ENCODE measurements at places on chromosomes 2 and 18.

DNA sequence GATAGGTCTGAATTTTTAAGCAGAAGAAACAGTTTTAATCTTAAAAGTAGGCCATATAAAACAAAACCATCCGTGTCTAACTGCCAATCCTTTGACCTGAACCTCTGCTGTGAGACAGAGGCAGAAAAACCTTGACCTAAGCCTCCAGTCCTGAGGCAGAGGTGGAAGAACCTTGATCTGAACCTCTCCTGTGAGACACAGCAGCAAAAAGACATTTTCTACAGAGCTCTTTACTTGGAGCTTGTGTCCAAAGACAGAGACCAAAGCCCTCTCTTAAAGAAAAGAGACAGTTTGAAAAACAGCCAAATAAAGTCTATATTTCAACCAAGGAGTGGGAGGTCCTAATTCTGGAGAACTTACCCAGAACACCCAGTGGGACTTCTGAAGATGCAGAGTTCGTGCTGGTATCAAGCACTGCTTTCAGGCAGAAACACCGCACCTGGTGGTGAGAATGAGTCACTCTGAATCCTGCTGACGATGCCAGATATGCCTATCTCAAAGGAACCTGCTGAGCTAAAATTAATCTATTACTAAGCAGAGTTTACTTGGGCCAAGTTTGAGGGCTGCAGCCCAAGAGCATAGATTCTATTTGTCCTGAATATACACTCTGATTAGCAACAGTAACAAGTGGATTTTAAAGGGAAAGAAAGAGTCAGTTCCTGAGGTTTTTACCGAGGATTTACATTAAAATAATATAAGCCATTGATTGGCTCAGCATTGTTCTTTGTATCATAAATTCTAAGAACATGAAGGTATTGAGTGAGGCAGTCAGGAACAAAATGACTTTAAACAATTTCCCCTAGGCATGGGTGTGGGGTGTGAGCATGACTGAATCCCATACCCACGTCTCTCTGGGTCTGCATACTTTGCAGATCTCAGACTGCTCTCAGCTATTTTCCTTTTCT, 806.4 kb downstream of the TRIB2 start:
- DNase-seq: no peak

GRCh38 chr2:186995092-186995491, 146.1 kb upstream of the ZSWIM2 start:
- DNase-seq: peak; percentile 44

GRCh38 chr2:174334278-174334715, 457 bp upstream of the SP9 start:
- DNase-seq: no peak

DNA sequence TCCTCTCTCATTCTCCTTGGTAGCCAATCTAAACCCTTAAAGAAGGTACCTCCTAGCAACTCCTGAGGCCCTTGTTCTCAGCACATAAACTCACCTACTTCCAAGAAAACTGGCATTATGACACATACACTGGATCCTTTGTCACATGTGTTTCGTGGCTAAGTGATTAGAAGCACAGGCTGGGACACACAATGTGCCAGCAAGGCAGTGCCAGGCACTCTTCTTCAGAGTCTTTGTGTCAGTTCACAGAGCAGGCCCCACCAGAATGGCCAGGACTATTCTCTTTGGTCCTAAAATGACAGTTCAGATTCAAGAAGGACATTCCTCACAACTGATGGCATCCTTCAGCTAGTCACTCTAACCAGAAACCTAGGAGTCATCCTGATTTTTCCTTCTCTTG, 40.3 kb downstream of the SMC6 start:
- no peak for DNase-seq

DNA sequence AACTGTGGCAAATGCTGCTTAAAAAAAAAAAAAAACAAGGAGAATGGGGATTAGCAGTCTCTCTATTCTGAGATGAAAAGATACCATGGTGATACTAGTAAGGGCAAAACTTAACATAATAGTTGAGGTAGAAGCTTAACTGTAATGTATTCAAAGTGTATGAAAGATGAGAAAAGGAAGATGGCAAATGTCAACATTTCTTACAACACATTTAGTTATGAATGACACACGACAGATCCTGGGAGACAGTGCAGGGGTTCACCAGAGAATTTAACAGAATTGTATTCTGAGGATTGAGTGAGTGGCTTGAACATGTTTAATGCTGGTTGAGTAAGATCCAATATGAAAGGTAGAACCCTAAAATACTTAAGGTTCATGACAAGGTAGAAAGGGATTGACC, 52.7 kb downstream of the CUL3 start:
- no peak for DNase-seq

- DNase-seq: no peak
Measured at GRCh38 chr2:159144776-159145614, 141.5 kb downstream of the WDSUB1 start.

- no peak for DNase-seq
Measured at GRCh38 chr2:158097481-158097880, 4.2 kb upstream of the UPP2 start.

DNA sequence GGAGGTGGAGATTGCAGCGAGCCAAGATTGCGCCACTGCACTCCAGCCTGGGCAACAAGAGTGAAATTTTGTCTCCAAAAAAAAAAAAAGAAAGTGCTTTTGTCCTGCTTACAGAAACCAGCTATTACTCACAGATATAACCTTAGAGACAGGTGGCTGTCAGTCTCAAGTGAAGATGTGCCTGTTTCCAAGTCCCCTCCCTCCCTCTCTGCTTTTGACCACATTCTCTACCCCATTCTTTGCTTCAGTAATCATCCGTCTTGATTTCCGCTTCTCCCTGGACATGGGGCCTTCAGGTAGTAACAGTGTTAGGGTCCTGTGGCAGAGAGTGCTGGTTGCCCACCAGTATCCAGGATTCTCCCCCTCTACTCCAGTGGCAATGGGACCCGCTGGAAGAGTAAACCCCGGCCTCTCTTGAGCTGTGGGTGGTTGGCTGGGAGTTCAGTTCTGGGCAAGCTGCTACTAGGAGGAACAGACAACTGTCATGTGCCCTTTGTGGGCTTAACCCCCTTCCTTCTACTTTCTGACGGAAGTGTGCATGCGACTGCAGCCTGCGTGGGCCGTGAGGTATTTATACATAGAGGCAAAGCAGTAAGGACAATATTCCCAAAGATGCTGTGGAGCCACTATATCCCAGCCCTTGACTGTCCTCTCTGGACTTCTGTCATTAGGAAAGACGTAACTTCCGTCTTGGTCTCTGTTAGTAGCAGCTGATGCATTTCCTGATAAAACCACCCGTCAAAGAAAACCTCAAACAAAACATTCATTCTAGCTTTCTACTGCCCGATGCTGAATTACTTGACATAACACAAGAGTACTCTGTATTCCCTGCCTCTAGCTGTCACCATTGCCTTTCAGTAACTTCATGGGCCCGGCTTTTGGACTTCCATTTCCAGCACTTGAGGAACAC, 17.8 kb downstream of the PDCL3 start:
- no peak for DNase-seq

- DNase-seq: no peak
Measured at GRCh38 chr2:200033929-200034328, 78.5 kb downstream of the MAIP1 start.

- no peak for DNase-seq
Measured at GRCh38 chr18:47968721-47969120, 38.3 kb upstream of the SMAD2 start.

- no peak for DNase-seq
Measured at GRCh38 chr2:241130316-241130715, 19.0 kb downstream of the PASK start.

DNA sequence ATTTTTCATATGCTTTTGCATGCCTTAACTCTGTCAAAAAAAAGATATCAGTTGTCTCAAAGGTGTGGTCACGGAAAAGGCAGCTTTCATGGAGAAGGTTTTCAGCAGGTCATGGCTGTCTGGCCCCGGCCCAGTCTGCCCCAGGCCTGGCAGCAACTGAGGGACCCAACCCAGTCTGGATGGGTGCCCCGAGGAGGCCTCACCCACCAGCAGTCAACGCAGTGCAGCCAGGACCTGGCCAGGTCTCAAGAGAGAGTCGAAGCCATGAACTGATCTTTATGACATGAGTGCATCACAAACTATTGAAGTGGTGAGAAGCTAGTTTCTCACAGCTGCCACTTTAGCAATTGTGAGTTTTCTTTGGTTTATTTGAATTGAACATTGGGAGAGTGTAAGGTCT, 7.9 kb downstream of the TUBB6 start:
- no peak for DNase-seq

GRCh38 chr2:192377173-192377572, 182.4 kb upstream of the TMEFF2 start:
- DNase-seq: no peak

DNA sequence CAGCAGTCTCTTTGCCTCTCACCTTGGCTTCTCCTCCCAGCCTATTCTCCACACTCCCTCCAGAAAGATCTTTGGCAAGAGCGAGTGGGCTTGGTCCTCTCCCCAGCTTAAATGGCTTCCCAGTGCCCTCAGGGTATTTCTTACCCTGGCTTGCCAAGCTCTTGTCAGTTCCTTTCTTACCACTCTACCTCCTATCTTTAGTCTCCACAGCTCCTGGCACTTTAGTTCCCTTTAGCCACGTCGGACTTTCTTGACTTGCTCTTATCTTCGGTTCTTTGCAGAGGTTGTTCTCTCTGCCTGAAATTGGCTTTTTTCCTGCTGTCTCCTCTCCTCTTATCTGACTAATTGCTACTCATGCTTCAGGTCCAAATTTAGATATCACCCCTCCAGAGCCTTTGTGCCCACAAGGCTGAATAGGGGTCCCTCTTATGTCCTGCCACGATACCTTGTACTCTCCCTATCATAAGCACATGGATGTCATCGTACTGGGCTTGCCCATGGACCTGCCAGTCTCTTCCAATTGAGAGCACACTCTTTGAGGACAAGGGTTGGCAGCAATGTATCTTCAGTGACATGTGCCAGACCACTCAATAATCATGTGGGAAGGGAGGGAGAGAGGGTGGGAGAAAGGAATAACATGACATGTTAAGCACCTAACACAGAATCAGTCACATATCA, 131.7 kb upstream of the CTAGE1 start:
- no peak for DNase-seq

- DNase-seq: no peak
Measured at GRCh38 chr2:37984589-37984988, 59.5 kb downstream of the RMDN2 start.

DNA sequence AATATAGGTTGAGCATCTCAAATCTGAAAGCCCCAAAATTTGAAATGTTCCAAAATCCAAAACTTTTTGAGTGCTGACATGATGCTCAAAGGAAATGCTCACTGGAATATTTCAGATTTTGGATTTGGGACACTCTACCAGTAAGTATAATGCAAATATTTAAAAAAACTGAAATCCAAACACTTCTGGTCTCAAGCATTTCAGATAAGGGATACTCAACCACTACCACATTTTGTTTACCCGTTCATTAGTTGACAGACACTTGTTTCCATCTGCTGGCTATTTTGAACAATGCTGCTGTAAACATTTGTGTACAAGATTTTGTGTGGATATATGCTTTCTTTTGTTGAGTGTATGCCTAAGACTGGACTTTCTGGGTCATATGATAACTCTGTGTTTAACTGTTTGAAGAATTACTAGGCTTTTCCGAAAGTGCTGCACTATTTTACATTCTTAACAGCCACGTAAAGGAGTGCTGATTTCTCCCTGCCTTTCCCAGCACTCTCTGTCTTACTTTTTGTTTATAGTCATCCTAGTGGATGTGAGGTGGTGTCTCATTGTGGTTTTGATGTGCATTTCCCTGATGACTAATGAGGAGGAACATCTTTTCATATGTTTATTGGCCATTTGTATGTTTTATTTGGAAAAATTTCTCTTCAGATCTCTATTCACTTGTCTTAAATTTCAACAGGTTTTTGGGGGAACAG, 19.5 kb upstream of the DCDC2C start:
- DNase-seq: no peak

DNA sequence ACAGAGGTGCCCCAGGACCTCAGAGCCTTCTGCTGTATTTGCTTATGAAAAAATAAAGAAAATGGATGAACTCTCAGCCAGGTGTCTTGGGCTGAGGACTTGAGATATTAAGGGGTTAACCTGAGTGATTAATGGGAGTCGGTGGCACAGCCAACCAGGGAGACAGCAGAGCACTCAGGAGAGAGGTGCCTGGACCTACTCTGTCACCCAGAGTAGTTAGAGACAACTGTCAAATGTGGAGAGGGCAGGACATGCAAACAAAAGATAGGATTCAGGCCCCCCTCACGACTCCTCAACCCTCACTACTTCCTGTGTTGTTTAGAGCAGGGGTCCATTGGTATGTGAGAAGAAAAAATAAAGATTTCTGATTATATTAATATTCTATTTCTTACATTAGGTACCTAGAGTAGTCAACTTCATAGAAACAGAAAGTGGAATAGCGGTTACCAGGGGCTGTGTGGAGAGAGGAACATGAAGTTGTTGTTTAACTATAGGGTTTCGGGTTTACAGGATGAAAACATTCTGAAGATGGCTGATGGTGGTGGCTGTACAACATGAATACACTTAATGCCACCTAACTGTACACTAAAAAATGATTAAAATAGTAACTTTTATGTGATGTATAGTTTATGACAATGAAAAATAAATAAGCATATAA, 28.6 kb upstream of the CETN1 start:
- DNase-seq: no peak

DNA sequence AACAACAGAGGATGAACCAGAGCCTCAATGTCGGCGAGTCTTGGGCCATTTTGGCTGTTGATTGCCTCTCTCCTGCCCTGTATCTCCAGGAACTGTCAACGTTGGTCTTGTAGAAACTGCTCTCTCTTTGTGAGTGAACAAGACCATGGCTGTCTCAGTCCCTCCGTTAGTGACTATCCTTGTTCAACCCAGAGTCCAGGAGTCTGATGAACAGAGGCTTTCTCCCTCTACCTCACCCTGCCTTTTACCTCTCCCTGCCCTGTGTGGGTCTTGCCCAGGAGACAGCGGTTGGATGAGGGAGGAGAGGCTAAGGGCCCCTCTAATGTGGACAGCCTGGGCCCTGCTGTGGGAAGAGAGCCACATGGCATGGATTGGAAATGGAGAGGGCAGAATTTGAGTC, 32.8 kb downstream of the INPP4A start:
- DNase-seq: no peak

- DNase-seq: no peak
Measured at GRCh38 chr2:239937866-239938640, 87.1 kb downstream of the NDUFA10 start.

DNA sequence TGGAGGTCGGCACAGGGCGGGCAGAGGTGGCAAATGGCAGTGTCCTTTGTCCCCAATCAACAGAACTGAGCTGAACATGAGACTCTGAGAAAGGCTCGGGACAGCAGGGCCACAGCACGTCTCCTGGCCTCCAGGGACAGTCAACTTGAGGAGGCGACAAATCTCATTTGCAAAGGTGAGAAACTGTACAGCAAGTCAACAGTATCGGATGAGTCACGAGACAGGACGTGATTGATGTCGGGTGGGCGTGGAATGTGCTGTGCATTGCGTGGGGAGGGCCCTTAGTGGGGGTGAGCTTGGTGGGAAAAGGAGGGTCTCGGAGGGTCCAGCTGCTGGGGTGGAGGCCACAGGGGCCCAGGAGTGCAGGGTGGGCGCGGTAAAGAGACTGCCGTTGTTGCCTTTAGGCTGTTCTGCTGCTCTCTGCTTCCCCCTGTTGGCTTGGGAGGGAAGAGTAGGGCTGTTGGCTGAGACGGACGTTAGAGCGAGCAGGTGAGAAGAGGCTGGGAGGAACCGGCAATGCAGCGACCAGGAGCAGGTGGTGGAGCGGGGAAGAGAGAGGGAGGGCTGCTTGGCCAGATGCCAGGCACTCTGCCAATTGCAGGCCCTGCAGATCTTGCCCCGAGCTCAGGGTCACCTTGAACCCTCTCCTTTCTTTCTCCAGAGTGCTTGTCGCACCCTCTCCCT, 164.3 kb downstream of the BCL2 start:
- DNase-seq: no peak
